Mesothelial cell of epicardium (in vitro differentiated cells): ENCODE measurements at places on chromosomes 2 and 18.
A peak's percentile ranks its signal among the peaks of the same experiment; 100 is the strongest.

- H3K27ac ChIP-seq: no peak overlapping the region
- no peaks in the 10 kb centered on the region for H3K36me3 ChIP-seq
- DNase-seq: no peak
- no peaks in the 10 kb centered on the region for H3K4me1 ChIP-seq
- H3K27me3 ChIP-seq: no peaks in the 10 kb centered on the region
Observed at GRCh38 chr2:130385709-130386108, 29.9 kb downstream of the PTPN18 start.

- peaks cover 67% of the 10 kb centered on the region for H3K4me1 ChIP-seq
- H3K4me3 ChIP-seq: no peak overlapping the region
- no peaks in the 10 kb centered on the region for H3K27me3 ChIP-seq
- no peaks in the 10 kb centered on the region for H3K36me3 ChIP-seq
- no peak for DNase-seq
Observed at GRCh38 chr2:239223310-239224198, 177.3 kb downstream of the HDAC4 start.

- H3K4me1 ChIP-seq: peaks cover 30% of the 10 kb centered on the region
- H3K4me3 ChIP-seq: no peak overlapping the region
- DNase-seq: no peak
- peak overlapping the region; percentile 44 for H3K27ac ChIP-seq
Observed at GRCh38 chr2:47043142-47043890, 111.8 kb downstream of the STPG4 start.

GRCh38 chr18:61651880-61652268 lies 240.9 kb downstream of the RNF152 start:
- no peak overlapping the region for H3K4me3 ChIP-seq
- H3K4me1 ChIP-seq: peaks cover 12% of the 10 kb centered on the region
- H3K36me3 ChIP-seq: no peaks in the 10 kb centered on the region
- H3K27ac ChIP-seq: peak overlapping the region; percentile 66
- DNase-seq: no peak

GRCh38 chr2:17306706-17307105 lies 211.5 kb downstream of the RAD51AP2 start:
- DNase-seq: no peak
- H3K36me3 ChIP-seq: no peaks in the 10 kb centered on the region
- H3K4me3 ChIP-seq: no peak overlapping the region
- H3K27ac ChIP-seq: no peak overlapping the region
- peaks cover 4% of the 10 kb centered on the region for H3K4me1 ChIP-seq
- no peaks in the 10 kb centered on the region for H3K27me3 ChIP-seq

- H3K4me1 ChIP-seq: peaks cover 27% of the 10 kb centered on the region
- peaks cover 5% of the 10 kb centered on the region for H3K36me3 ChIP-seq
- H3K27ac ChIP-seq: no peak overlapping the region
- H3K27me3 ChIP-seq: no peaks in the 10 kb centered on the region
- peak; percentile 33 for DNase-seq
Observed at GRCh38 chr18:80201739-80202138, 45.6 kb downstream of the PARD6G start.

DNA sequence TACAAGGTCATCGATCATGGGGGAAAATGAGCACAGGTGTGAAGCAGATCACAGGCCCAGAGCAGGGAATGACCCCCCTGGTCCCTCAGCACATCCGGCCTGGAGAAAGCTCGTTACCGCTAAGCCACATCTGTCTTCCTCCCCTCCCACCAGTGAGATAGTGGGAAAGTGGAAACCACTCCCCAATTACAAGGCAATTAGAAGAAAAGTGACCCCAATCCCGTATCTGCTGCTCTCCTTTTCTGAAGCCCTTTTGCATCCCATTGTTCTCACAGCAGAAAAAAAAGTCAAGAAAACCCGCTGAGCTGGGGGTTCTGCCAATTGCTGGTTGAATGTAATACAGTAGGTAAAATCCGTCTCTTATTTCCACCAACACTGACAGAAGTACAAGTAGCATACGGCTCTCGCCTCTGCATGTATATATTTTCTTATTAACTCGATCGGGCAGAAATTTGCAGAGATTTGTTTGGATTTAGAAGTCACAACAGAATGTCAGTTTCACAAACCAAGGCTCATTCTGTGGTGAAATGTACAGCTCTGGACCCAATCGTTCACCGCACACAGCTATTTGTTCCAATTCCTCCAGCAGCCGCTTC lies 287.0 kb downstream of the TCF4 start:
- peak overlapping the region; percentile 39 for H3K4me3 ChIP-seq
- peaks cover 3% of the 10 kb centered on the region for H3K36me3 ChIP-seq
- H3K27me3 ChIP-seq: no peaks in the 10 kb centered on the region
- DNase-seq: no peak

- peaks cover 13% of the 10 kb centered on the region for H3K36me3 ChIP-seq
- no peaks in the 10 kb centered on the region for H3K27me3 ChIP-seq
- no peak for DNase-seq
- H3K4me3 ChIP-seq: no peak overlapping the region
- peak overlapping the region; percentile 55 for H3K27ac ChIP-seq
Observed at GRCh38 chr2:30512243-30512886, 65.3 kb downstream of the LCLAT1 start.

DNA sequence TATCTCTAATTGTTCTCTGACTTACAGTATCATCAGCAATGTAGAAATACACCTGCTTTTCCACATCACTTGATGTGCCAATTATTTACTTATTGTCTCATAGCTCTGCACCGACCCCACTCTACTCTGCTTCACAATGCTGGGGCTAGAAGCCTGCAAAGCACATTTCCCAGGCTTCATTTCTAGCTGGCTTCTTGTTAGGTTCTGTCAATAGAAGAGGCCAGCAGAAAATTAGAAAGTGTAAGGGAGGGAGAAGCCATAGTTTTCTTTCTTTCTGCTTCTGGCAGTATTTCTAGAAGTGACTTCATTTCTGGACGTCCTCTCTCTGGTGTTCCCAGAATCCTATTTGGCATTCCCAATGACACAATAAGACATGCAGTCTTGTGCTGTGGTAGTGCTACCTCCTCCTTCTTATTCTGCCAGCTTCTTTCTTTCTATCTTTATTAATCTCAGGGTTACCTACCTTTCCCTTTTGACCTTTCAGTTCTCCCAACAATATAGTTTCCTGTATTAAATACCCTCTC lies 12.5 kb upstream of the TANC1 start:
- DNase-seq: no peak
- no peaks in the 10 kb centered on the region for H3K36me3 ChIP-seq
- H3K27ac ChIP-seq: no peak overlapping the region
- H3K4me1 ChIP-seq: peaks cover 30% of the 10 kb centered on the region
- no peaks in the 10 kb centered on the region for H3K27me3 ChIP-seq

DNA sequence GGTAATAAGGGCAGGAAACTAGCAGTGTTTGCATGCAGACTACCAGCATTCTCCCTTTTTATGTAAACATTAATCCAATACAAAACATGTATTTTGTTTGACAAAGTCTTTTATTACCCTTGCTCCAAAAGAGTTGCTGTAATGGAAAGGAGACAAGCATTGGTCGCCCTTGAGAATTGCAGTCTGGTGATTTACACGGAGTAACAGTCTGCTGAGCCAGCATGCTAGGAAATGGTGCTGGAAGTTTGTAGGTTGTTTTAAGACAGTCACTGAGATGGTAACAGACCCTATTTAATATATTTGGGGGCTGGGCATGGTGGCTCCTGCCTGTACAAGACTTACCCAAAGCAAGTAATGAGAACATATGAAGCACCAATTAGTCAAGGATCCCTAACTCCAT lies 2.8 kb upstream of the PRKCE start:
- no peak for DNase-seq
- no peak overlapping the region for H3K4me3 ChIP-seq
- H3K27ac ChIP-seq: no peak overlapping the region
- H3K4me1 ChIP-seq: peaks cover 23% of the 10 kb centered on the region
- H3K36me3 ChIP-seq: no peaks in the 10 kb centered on the region

- H3K36me3 ChIP-seq: no peaks in the 10 kb centered on the region
- no peaks in the 10 kb centered on the region for H3K4me1 ChIP-seq
- no peak overlapping the region for H3K27ac ChIP-seq
- no peak overlapping the region for H3K4me3 ChIP-seq
Observed at GRCh38 chr2:22175003-22175402, 1051.2 kb downstream of the TDRD15 start.

- H3K4me3 ChIP-seq: no peak overlapping the region
- DNase-seq: no peak
- H3K4me1 ChIP-seq: peaks cover 16% of the 10 kb centered on the region
- no peak overlapping the region for H3K27ac ChIP-seq
- H3K36me3 ChIP-seq: no peaks in the 10 kb centered on the region
Observed at GRCh38 chr2:204470178-204470620, 75.1 kb upstream of the PARD3B start.

GRCh38 chr2:206457188-206457634 lies 13.9 kb downstream of the ADAM23 start:
- peaks cover 29% of the 10 kb centered on the region for H3K27me3 ChIP-seq
- H3K4me3 ChIP-seq: no peak overlapping the region
- no peak for DNase-seq
- H3K36me3 ChIP-seq: no peaks in the 10 kb centered on the region

GRCh38 chr2:191231995-191232394 lies 13.2 kb upstream of the MYO1B start:
- H3K36me3 ChIP-seq: no peaks in the 10 kb centered on the region
- no peak overlapping the region for H3K4me3 ChIP-seq
- H3K4me1 ChIP-seq: peaks cover 24% of the 10 kb centered on the region
- DNase-seq: no peak
- H3K27me3 ChIP-seq: no peaks in the 10 kb centered on the region

DNA sequence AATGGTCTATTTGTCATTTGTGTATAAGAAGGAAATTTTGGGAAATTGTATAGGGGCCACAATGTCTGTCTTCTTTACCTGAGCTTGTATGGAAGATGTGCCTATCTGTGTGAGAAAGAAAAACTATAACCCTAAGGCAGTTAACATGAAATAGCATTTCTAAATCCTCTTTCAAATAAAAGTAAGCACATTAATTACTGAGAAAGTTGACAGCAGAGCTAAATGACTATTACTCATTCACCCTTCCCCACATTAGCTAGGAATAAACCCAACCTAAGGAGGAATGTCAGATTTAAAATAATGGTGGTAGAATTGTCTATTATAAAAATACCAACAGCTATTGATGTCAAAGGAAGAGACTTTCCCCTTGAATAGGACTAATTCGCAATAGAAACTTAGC lies 56.2 kb downstream of the SLC38A11 start:
- peaks cover 4% of the 10 kb centered on the region for H3K36me3 ChIP-seq
- DNase-seq: no peak
- peaks cover 36% of the 10 kb centered on the region for H3K4me1 ChIP-seq
- no peaks in the 10 kb centered on the region for H3K27me3 ChIP-seq
- no peak overlapping the region for H3K4me3 ChIP-seq

DNA sequence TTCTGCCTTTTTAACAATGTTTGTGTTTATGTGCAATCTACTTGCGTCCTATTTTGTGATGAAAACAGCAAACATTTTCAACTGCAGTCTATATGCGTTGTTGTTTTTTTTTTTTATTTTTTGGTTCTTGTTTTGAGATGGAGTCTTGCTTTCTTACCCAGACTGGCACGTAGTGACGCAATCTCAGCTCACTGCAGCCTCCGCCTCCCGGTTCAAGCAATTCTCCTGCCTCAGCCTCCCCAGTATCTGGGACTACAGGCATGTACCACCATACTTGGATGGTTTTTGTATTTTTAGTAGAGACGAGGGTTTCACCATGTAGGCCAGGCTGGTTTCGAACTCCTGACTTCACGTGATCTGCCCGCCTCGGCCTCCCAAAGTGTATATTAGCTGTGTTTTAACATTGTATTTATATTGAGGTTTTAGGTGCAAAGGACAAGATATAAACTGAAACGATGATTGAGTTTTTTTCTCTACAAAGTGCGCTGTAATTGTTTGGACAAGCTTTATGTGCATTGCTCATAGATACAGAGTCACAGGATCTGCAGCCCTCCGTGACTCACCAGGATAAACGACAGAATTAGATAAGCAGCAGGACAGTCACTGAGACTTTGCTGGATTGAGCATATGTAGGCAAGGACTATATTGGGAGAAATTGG lies 17.4 kb downstream of the CDH7 start:
- DNase-seq: no peak
- no peaks in the 10 kb centered on the region for H3K27me3 ChIP-seq
- H3K4me3 ChIP-seq: no peak overlapping the region
- peaks cover 7% of the 10 kb centered on the region for H3K4me1 ChIP-seq
- H3K36me3 ChIP-seq: no peaks in the 10 kb centered on the region

GRCh38 chr2:28322981-28323396 lies 69.7 kb upstream of the FOSL2 start:
- DNase-seq: no peak
- no peak overlapping the region for H3K27ac ChIP-seq

DNA sequence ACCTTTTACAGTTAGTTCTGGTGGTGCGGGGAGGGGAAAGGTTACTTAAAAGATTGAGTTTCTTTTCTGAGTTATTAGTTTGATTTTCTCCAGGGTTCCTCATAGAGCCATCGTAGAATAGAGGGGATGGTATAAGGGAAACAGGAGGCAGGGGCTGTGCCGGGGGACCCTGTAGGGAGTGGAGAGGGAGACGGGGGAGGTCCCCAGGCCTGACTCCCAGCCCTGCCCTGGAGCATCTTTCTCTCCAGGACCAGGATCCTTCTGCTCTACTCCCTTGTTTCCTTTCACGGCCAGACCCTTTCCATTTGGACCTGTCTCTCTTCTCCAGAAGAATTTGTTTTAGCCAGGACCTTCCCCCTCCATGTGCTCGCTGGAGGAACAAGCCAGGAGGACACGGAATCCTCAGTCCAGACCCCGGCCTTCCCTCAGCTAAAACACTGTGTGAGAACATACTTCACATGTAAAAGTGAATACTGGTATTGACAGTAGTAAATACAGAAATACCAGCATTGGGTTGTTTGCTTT lies 35.4 kb downstream of the DGKD start:
- DNase-seq: no peak
- H3K4me3 ChIP-seq: no peak overlapping the region
- H3K27ac ChIP-seq: peak overlapping the region; percentile 50
- H3K27me3 ChIP-seq: no peaks in the 10 kb centered on the region
- peaks cover 10% of the 10 kb centered on the region for H3K36me3 ChIP-seq

DNA sequence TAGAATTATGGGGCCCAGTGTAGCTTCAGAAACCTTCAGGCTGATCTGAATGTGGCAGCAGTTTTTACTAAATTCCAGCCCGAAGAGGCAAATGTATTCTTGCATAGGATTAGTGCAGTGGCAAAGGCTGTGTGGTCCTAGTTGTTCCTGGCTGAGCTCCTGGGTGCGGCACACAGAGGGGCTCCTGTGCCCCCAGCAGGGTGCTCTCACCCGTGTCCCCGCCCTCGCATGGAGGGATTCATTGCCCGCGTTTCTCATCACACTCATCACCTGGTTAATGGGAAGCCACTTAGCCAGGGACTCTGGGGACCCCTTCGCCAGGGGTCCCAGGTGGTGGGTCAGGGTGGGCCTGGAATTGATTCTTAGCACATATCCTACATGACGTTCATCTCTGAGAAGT lies 3.9 kb downstream of the KCNG2 start:
- H3K4me3 ChIP-seq: no peak overlapping the region
- peaks cover 52% of the 10 kb centered on the region for H3K27me3 ChIP-seq
- H3K36me3 ChIP-seq: no peaks in the 10 kb centered on the region
- no peak for DNase-seq

- no peak overlapping the region for H3K27ac ChIP-seq
- H3K27me3 ChIP-seq: no peaks in the 10 kb centered on the region
- peaks cover 33% of the 10 kb centered on the region for H3K36me3 ChIP-seq
- no peak overlapping the region for H3K4me3 ChIP-seq
- no peak for DNase-seq
Observed at GRCh38 chr2:15539999-15540398, 21.1 kb downstream of the NBAS start.
